ENCODE measurements at places on chromosomes 7 and 10.

- DNase-seq = no peak
Observed at GRCh38 chr7:55241958-55242357, 123.2 kb upstream of the LANCL2 start.

GRCh38 chr7:78734626-78735025 lies 718.8 kb downstream of the MAGI2 start:
- no peak for DNase-seq

DNA sequence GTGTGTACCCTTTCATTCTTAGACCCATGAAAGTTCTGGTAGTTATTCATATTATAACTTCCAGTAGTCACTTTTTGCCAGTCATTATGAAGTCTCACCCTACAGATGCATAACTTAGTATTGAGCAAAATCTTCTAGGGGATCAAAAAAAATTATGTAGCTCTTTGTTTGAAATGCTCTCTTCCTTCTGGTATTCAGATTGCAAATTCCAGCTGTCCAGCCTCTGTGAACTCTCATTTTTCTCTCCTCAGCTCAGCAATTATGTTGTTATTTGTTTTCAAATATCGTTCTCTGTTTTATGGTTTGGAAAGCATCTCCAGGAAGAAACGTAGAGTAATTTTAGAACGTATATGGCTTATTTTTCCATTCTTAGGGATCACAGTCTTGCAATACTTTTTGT lies 442.5 kb downstream of the SEMA3D start:
- no peak for DNase-seq

DNA sequence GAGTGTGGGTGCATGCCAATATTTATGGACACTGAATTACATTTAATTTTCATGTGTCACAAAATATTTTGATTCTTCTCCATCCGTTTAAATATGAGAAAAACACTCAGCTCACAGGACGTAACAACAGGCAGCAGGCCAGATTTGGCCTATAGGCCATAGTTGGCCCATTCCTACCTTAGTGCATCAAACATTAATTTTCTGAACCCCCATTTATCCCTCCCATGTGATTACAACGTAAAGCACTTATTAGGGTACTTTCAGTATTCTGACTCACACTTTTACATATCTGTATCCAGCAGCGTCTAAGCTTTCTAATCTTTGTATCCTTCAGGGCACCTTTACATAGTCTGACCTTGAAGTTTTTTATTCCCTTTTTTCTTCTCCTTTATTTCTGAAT lies 4.0 kb downstream of the IDI1 start:
- no peak for DNase-seq

DNA sequence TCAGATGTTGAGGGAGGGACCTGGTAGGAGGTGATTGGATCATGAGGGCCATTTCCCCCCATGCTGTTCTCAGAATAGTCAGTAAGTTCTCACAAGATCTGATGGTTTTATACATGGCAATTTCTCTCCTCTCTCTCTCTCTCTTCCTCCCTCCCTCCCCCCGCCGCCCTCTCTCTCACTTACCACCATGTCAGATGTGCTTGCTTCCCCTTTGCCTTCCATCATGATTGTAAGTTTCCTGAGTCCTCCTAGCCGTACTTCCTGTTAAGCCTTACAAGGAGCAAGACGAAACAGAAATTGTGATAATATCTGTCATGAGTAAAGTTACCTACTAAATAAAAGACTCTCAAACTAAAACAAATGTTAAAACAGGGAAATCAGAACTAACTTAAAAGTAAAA lies 19.9 kb upstream of the GPR141 start:
- no peak for DNase-seq

DNA sequence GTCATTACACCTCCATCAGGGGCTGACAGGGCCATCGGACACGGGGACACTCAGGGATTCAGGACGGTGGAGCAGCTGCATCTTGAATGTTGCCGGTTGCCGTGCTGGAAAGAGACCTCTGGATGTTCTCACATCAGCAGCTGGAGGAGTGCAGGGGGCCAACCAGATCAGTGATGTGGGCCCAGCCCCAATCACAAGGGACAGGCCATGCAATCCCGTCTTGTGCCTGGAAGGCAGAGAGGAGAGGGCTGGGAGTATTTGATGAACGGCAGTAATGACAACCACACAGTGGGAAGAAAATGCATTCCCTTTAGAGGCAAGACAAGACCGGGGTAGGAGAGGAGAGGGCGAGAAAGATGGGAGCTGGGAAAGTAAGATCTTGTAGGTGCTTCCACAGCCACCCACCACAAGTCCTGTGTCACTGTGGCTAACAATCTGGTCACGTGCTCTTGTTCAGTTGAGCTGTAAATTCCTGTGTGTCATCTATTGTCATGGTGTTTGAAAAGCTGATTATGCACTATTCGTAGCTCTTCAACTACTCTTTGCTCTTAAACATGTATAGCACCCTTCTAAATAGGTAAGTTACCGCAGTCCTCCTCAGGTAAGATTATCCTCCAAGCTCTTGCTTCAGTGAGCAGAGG lies 85.9 kb upstream of the LEP start:
- DNase-seq = no peak

GRCh38 chr10:103575416-103576075 lies 82.0 kb downstream of the NEURL1 start:
- no peak for DNase-seq

DNA sequence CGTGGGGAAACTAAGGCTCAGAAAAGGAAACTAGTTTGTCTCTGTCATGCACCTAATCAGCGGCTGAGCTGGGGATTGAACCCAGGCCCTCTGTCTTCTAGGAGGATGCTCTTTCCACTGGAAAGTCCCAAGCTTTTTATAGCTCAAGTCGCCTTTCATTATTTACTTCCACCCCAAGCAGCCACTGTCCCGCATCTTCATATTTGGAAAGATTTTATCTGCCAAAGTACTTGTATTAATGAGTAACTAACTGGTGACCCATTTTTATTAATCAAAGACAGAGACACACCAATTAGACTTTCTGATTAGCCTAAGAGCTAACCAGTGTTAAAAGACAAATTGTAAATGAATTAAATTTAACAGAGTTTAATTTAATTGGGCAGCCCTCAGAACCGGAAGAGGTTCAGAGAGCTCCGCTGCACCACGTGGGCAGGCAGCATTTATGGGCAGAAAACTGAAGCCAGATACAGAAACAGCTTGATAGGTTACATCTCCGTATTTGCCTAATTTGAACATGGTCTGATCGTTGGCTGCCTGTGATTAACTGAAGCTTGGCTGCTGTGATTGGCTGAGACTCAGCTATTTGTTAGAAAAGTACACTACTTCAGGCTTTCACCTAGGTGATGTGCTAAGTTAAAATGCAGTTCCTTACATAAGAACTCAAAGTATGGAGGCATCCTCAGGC lies 78.5 kb upstream of the PDCD4 start:
- no peak for DNase-seq

GRCh38 chr10:76111986-76112825 lies 680.8 kb downstream of the LRMDA start:
- no peak for DNase-seq

DNA sequence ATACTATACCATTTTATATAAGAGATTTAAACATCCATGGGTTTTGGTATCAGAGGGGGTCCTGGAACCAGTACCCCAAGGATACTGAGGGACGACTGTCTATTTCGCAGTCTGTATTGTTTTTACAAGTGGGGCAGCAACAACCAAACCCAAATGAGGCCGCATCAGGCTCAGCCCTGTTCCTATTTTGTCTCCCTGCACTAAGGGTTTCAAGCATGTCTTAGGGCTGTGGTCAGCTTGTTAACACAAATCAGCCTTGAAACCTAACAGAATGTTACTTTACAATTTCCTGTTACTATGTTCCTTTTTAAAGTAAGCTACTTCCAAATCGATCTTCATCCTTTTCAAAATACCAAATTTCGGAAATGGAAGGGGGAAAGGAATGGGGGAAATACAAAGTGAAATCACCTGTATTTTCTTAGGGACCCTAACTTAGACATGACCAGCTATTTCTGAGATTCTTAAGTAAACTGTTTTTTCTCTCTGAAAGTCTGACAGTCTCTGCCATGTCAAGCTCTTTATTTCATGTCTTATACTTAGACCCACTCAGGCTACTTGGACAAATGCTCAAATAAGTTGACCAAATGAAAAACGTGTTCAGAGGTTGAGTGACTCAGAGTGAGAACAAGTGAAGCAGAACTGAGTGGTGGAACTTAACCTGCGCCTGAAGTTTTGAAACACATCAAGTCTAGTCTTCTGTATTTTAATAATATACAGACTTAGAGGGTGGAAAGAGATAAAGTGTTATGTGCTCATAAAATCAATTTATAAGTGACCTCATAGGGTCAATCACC lies 75.8 kb downstream of the C1GALT1 start:
- DNase-seq = no peak

GRCh38 chr7:45192621-45193041 lies 35.0 kb downstream of the RAMP3 start:
- no peak for DNase-seq

DNA sequence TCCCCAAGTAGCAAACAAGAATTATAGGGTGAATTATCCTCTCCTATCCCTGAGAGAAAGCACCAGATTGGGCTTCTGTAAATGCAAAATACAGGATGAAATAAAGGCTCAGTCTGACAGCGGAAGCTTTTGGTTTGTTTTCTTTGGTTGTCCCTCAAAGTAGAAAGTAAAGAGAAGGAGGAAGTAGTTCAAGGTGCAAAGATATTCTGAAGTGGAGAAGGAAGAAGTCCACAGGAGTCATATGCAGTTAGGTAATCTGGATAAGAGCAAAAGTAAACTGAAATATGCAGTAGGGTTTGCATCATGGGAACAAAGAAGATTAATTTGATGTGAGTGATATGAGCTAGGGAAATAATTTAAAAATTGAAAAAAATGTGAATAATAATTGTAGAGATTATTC lies 1071.9 kb downstream of the CNTNAP2 start:
- DNase-seq = no peak

GRCh38 chr10:123994417-123995081 lies 98.8 kb downstream of the CHST15 start:
- no peak for DNase-seq

GRCh38 chr7:35501681-35502080 lies 193.3 kb downstream of the HERPUD2 start:
- no peak for DNase-seq

DNA sequence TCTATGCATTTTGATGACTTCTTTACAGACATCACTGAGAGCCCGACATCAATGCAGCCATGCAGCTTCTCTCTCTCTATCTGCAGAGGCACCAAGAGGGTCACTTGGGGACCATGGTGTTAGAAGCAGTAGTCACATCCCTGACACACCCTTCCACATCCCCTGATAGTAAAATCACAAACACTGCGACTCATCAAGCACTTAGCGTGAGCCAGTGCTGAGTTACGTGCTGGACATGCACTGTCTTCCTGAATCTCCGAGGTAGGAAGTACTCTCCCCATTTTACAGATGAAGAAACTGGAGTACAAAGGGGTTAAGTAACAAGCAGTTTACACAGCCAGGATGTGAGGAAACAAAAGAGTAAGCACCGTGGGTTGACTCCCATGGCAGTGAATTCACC lies 109.2 kb downstream of the OSBPL3 start:
- DNase-seq = no peak

- DNase-seq = no peak
Observed at GRCh38 chr10:6062101-6062771, at the start of gene IL2RA. IL2RA (minus strand) TSS chr10:6062367; CDS start chr10:6062151, 216 bp downstream.

DNA sequence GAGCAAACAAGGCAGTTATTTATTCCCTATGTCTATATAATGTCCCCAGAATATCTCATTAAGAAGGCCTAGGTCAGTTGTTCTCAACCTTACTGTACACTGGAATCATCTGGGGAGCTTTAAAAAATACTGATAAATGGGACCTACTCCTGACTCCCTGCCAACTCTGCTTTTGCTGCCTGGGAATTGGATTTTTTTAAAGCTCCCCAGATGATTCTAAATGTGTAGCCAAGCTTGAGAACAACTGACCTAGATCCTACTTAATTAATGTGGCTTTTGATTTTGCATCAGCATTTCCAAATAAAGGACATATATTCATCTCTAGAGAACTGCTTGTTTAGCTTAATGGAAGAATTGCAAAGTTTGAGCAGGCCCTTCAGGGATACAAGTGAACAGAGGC lies 91.7 kb upstream of the HPS1 start:
- no peak for DNase-seq

GRCh38 chr7:37901236-37901827 lies 15.3 kb downstream of the SFRP4 start:
- DNase-seq = no peak

DNA sequence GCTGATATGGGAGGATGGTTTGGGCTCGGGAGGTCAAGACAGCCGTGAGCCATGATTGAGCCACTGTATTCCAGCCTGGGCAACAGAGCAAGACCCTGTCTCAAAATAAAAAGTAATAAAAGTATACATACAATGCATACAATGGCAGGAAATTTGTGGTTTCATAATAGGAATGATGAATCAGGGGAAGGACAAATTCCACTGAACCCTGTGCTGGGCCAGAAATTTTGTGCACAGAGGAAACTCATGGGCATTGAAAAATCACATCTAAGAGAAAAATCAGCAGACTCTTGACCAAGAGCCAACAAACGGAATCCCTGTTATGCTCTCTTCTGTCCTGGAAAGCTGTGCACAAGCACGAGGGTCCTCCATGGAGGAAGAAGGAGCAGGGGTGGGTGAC lies 35.1 kb downstream of the SEM1 start:
- no peak for DNase-seq

DNA sequence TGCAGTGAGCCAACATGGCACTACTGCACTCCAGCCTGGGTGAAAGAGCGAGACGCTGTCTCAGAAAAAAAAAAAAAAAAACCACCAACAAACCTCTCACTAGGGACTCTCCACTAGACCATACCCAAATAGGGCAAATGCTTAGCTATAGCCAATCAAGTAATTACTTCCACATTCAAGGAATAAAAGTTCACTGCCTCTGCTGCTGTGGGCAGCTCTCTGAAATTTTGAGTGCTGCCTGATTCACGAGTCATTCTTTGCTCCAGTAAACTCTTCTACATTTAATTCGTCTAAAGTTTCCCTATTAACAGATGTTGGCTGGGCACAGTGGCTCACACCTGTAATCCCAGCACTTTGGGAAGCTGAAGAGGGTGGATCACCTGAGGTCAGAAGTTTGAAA lies 4.7 kb upstream of the NRBF2 start:
- DNase-seq = no peak

DNA sequence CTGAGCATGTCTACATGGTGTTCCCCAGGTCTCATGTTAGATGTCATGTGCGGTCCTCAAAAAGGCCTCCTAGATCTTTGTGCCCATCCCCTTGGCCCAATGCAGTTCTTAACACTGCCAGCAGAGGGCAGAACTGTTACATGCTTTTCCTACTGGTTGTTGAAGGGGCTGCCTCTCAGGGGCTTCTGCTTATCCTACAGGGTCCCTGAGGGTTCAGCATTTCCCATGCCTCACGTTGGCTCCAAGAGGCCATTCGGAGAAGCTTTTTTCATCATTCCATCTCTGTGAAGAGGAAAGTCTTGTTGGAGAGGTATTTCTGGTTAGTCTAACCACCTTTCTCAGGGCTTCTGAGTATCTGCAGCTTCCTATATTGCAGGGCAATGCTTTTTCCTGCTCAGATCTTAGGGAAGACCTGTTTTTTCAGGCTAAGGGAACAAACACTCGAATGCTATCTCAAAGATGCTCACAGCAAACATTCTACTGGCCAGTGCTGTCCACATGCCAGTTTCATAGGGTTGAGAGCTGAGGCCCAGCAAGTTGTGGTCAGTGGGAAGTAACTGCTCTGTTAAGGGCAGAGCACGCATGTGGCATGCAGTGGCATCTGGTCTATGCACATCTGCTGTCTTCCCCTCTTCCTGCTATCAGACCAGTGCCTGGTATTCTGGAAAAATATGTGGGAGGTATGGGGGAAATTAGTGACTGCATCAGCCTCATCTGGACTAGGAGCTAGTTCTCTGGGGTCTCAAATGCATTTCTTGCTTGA lies 31.5 kb downstream of the MBL2 start:
- DNase-seq = no peak
